NCI-H82 (cell line): ENCODE measurements at places on chromosomes 12 and 14.
A peak's percentile ranks its signal among the peaks of the same experiment; 100 is the strongest.

DNA sequence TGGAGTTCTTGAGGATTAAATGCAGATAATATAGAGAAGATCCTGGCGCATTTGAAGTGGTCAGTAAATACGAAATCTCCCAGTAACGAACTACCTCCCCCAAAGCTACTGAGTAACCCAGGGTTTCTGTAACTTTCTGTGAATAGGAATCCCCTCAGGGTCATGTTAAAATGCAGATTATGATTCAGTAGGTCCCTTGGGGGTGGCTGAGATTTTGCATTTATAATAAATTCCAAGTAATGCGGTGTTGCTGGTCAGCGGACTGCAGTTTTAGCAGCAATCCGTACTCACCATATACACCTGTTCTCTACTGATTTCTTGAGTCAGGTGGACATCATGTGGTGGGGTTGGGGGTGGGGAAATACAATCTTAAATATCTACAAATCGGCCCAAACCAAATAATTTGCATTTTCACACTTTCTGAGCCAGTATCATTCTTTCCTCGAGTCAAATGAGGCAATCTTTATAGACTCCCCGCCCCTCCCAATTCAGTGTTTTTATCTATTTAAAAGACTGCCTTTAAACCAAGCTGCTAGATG, 868 bp downstream of the SPATA7 start:
- DNase-seq, result peak; percentile 28

- DNase-seq, result no peak
Observed at GRCh38 chr12:109763201-109763841, 49.7 kb downstream of the FAM222A start.

- no peak for DNase-seq
Observed at GRCh38 chr12:116803013-116803736, 65.1 kb downstream of the RNFT2 start.

GRCh38 chr12:69821032-69821455, 4.0 kb upstream of the MYRFL start:
- no peak for DNase-seq

GRCh38 chr12:69873429-69873828, 48.4 kb downstream of the MYRFL start:
- DNase-seq, result no peak

- DNase-seq, result no peak
Observed at GRCh38 chr12:90562671-90563070, 392.3 kb downstream of the CCER1 start.

DNA sequence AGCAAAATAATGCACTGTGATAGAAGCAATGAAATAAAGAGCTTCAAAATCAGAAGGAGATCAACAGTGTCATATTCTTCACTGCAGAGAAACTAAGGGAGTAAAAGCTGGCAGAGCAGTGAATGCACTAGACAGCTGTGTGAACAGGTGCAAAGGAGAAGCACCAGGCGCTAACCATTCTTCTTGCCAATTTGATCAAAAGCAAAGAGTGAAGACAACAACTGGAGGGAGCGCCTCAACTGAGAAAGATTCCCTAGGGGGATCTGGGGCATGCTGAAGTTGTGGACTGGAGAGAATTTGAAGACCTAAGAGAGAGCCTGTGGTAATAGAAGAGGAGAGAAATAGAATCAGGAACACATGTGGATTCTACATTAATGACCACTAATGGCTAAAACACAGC, 50.4 kb upstream of the OVCH1 start:
- DNase-seq, result no peak

DNA sequence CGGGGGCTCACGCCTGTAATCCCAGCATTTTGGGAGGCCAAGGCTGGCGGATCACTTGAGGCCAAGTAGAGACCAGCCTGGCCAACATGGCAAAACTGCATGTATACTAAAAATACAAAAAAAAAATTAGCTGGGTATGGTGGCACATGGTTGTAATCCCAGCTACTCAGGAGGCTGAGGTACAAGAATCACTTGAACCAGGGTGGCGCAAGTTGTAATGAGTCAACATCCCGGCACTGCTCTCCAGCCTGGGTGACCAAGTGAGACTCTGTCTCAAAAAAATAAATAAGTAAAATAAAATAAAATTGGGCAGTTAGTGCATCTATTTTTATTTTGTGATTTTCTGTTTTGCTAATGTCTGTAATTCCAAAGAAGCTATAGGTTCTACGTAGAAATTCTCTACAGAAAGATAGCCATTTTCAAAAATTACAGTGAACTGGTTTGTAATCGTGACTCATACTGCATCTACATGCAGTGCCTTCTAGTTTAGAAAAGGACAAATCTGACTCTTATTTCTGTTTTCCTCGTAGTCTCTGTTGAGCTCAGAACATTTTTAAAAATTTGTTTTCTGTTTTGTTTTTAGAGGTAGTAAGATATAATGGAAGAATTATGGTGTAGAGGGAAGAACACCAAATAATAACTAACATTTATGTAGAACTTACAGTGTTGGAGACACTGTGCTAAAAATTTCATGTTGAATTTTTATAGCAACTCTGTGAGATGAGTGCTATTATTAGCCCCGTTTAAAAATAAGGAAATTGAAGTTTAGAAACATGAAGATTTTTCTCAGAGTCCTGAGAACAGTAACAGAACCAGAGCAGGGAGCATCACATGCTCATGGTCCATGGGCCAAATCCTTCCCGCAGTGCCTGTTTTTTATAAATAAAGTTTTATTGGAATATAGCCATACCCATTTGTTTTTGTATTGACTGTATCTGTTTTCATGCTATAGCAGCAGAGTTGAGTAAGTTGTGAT, 201.2 kb downstream of the SYNE2 start:
- no peak for DNase-seq

GRCh38 chr14:95221531-95221930, 64.2 kb upstream of the DICER1 start:
- DNase-seq, result no peak

GRCh38 chr12:110345176-110345661, 58.3 kb downstream of the ANAPC7 start:
- no peak for DNase-seq

GRCh38 chr12:120962532-120963020, 15.8 kb upstream of the HNF1A start:
- no peak for DNase-seq

DNA sequence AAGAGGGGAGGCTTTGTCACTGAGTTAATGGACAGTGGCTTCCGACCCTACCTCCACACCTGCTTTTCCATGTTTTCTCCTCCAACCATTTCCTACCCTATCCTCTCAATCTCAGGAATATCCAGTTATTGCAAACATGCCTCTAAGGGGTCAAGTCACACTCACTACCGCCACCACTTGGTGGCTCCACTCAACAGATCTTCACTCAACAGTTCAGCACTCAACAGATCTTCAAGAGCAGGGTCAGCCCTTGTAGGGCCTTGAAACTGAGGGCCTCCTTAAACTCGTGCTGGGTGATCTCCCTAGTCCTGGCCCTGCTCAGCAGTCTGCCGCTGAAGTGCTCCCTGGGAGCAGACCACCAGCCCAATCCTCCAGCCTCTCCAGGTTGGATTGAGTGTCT, 14.2 kb downstream of the ZNF641 start:
- DNase-seq, result peak; percentile 9

GRCh38 chr14:85991156-85991555, 461.2 kb downstream of the FLRT2 start:
- DNase-seq, result peak; percentile 85

- DNase-seq, result peak; percentile 93
Observed at GRCh38 chr14:79278798-79279644, 932.3 kb downstream of the DIO2 start.

- no peak for DNase-seq
Observed at GRCh38 chr12:119683413-119683812, 15.5 kb downstream of the PRKAB1 start.

DNA sequence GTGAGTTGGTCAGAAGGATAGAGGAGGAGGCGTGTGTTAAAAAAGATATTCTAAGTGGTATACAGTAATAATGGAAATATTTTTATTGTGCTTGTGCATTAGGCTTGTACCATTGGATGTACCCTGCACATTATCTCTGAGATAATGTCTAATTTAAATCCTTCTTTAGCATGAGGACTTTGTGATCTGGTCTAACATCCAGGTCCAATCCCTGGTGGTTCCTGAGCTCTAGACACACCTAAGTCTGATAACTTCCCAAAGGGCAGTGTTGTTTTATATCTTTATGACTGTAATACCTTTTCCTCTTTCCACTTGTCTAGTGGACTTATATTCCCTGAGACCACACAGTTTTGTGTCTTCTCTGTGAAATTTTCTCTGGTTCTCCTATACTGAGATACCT, 20.6 kb downstream of the PRPF39 start:
- no peak for DNase-seq

GRCh38 chr12:95239216-95239615, 21.6 kb downstream of the VEZT start:
- DNase-seq, result no peak

DNA sequence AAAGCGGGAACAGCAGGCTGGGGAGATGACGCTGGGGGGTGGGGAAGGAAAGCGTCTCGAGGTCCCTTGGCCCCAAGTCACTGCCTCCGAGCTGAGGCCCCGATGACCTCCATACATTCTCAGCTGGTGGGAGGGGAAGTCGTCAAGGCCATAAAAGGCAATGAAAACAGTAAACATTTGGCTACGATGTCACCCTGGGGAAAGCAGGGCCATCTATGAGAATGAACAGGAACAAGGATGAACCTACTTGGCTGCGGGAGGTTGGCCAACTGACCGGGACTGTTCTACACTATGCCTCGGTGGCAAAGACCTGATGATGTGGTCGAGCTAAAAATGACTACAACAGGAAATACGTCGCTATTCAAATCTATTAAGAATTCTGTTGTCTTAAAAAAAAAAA, 19.5 kb downstream of the PRKAB1 start:
- DNase-seq, result no peak

- DNase-seq, result no peak
Observed at GRCh38 chr14:70148351-70148750, 40.4 kb downstream of the SLC8A3 start.

GRCh38 chr12:131038961-131039950, 85.5 kb downstream of the ADGRD1 start:
- DNase-seq, result no peak

GRCh38 chr14:61099216-61099835, 118.3 kb downstream of the SLC38A6 start:
- no peak for DNase-seq

- peak; percentile 61 for DNase-seq
Observed at GRCh38 chr12:8697120-8697475, 693 bp upstream of the RIMKLB start.

GRCh38 chr14:22803687-22803974, 11.6 kb downstream of the SLC7A7 start:
- DNase-seq, result no peak

GRCh38 chr12:75427491-75427890, 36.6 kb downstream of the GLIPR1L2 start:
- DNase-seq, result no peak

DNA sequence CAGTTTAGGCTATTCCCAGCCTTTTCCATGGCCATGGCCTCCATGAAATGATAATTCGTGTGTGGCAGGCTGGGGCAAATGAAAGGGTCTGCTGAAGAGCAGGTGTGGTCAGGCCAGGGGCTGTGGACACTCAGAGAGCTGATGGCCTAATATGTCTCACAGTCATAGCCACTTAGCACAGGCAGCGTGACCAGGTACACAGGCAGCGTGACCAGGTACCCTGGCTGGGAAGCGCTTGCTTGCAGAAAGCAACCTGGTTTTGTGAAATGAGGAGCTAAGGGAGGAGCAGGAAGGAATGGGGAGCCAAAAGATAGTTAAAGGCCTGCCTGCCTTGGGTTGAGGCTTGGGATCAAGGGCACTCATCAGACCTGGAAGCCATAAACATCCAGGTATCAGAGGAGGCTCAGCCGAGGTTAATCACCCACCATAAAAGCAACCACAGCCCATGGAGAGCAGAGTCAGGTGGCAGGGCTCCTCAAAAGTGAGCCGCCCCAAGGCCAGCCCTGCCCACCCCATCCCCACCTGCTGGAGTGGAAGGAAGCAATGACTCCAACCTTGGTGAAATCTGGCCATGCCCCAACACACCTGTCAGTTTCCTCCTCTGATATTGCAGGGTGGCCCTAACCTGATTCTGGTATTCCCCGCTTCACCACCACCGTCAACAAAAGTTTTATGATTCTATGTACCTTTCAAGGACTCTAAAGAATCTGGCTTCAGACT, 8.0 kb upstream of the KRT8 start:
- DNase-seq, result no peak

DNA sequence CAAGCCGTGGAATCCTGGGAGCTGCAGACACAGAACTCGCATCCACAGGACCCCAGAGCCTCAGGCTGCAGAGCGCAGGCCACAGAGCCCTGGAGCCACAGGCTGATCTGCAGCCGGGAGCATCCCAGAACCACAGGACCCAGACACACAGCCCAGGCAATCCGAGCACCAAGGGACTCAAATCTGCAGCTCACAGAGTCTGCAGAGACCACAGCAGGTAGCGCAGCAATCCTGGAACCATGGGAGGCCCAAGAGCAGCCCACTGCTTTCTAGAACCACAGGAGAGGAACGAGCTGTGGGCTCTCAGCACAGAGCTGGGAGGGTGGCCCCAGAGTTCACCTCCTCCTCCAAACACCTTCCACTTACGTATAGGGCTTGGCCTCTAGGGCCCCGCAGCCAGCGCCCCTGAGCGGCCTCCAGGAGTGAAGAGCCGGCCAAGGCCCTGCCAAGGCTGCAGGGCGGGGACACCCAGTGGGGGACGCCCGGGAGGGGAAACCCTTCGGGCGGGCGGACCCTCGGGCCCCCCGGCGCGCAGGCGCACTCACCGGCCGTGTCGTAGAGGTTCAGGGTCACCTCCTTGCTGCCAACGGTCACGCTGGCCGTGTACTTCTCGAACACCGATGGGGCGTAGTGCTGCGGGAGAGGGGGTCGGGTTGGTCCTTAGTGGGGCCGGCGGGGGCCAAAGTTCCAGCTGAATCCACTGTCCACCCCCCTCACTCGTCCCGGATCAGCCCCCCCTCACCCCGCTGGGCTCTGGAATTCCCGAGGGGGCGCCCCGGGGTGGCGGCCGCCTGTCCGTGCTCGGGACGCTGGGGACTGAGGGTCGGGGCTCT, 665 bp downstream of the RHOF start:
- no peak for DNase-seq

- peak; percentile 71 for DNase-seq
Observed at GRCh38 chr14:33943096-33943883, 7.6 kb downstream of the EGLN3 start.

- no peak for DNase-seq
Observed at GRCh38 chr12:113262710-113263109, 41.4 kb downstream of the TPCN1 start.

DNA sequence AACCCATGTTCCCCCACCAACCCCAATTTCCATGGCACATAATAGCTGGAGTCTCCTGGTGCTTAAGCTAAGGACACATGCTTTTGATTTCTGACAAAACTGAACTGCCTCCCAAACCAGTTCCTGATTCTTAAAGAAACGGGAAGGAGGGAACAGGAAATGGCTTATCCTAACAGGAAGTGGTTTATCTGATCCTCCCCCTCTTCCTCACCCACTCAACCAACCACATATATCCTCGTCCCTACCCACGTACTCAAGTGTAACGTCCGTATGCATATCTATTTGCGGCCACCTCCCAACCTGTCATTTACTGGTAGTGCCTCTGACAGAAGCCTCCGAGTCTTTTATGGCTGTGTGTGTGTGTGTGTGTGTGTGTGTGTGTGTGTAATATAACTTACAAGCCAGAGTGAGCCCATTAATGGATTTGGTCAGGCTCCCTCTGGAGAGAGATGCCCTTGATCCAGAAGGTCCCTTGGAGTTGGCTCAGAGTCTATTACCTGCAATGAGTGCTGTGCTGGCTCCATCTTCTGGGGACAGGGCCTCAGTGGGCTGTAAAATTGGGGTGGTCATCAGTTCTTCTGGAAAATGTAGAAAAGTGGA, 7.7 kb downstream of the DAZAP2 start:
- peak; percentile 40 for DNase-seq
